ENCODE measurements at places on chromosomes 3 and 15.

DNA sequence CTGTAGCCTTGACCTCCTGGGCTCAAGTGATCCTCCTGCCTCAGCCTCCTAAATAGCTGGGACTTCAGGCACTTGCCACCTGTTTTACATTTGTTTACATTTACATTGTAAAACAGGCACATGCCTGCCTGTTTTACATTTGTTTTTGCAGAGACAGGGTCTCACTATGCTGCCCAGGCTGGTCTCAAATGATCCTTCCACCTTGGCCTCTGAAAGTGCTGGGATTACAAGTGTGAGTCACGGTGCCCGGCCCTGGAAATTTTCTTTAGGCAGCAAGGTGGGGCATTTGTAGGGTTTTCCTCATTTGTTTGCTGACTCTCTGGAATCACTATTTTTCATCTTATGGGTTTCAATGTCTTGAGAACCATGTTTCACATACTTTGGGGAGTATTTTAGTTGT is 25.0 kb downstream of the PIF1 start:
- no peak for DNase-seq

- DNase-seq = no peak
Observed at GRCh38 chr15:43239732-43240491, 19.1 kb upstream of the EPB42 start.

DNA sequence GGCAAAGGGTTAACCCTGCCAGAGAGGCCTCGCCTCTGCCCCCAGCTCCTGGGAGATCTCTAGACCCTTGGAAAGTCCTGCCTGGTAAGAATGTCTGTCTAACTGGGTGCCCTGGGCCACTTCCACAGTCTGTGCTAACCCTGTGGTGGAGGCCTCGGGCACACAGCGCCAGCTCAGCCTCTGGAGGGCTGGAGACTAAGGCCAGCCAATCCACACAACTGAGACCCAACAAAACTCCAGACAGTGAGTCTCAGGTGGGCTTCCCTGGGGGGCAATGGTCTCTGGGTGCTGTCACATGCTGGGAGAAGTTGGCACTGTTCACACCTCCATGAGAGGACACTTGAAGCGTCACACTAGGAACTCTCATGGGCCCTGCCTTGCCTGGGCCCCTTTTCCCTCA is 19.5 kb downstream of the ZXDC start:
- peak; percentile 58 for DNase-seq

- no peak for DNase-seq
Observed at GRCh38 chr3:121295452-121295851, 250.3 kb downstream of the POLQ start.

DNA sequence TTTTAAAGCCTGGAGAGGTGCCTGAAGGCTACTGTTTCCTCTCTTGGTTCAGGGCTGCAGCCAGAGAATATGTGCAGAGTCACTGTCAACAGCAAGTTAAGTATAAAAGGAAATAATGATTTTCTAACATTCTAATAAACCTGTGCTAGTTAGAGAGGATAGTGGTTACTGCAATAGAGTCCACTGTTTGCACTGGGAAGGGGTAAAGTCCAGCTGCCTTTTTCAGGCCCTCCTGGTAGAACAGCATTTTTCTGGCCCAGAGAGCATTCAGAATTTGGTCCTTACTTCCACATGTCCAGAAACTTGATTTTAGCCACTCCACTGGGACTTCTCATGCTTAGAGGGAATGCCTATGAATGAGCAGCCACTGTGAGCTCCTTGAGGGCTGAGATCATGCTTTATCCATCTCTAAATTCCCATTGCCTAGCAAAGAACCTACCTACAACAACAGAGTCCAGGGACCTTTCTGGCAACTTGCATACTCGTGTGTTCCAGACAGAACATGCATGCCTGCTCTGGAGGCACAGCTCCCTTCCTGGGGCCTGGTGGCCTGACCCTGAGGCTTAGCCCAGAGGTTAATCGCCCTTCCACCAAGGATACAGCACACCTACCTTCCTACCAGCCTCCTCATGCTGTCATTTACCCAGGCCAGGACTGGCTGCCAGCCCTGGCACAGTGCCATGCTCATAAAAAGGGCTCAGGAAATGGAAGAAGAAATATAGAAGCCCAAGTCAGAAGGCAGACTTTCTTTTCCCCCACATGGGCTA is 50.3 kb upstream of the ATP13A3 start:
- DNase-seq = no peak

DNA sequence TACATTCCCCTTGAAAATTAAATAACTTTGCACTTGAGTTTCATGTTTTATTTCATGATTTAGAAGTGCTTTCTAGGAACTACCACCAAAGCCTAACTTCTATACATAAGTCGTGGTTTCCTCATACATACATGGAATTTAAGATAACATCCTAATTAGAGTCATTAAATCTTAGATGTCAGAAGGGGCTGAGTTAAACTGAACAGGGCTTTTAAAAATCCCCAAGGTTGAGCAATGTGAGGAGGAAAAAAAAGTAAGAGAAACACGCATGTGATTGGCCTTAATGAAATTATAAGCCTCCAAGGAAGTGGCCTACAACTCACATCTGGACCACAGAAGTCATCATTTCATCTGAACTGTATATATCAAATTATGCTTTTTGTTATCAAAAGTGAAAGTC is 303.1 kb upstream of the SEMA6D start:
- DNase-seq = no peak

GRCh38 chr15:73560501-73561117 is 72.6 kb downstream of the NPTN start:
- DNase-seq = no peak

- DNase-seq = no peak
Observed at GRCh38 chr3:74862476-74862875, 248.0 kb upstream of the CNTN3 start.

GRCh38 chr15:68205954-68206539 is 915 bp upstream of the CALML4 start:
- DNase-seq = peak; percentile 87

GRCh38 chr3:114892131-114892879 is 254.8 kb downstream of the ZBTB20 start:
- DNase-seq = no peak

Data from Right ventricle myocardium inferior (tissue), 1 donor.